ENCODE measurements at places on chromosomes 1 and 21. TPM values are rescaled to one million over a fixed set of nuclear protein-coding genes. Genes with fewer than 3 reads are reported as not detected.

IFNLR1 gene
- total RNA-seq: 0.41 TPM

MXRA8 gene
- total RNA-seq: 10.2 TPM

OR2AK2 gene
- 0.41 TPM for total RNA-seq

CLDN8 gene
- not detected for total RNA-seq

CA6 gene
- not detected for total RNA-seq

SLC35F3 gene
- total RNA-seq: 2.4 TPM

RNU1-2 gene
- under 0.01 TPM for total RNA-seq

ZNF697 gene
- 31.4 TPM for total RNA-seq

C2CD4D gene
- total RNA-seq: under 0.01 TPM

RALGPS2 gene
- 64.8 TPM for total RNA-seq

C1QTNF12 gene
- total RNA-seq: not detected

SPATA46 gene
- not detected for total RNA-seq

BLACAT1 gene
- 0.41 TPM for total RNA-seq

S100A2 gene
- total RNA-seq: not detected

TTLL10 gene
- total RNA-seq: not detected

BEND5 gene
- total RNA-seq: 18.8 TPM

GSTM5 gene
- 3.7 TPM for total RNA-seq

PDZK1 gene
- 0.82 TPM for total RNA-seq

SMPDL3B gene
- 0.82 TPM for total RNA-seq

RCSD1 gene
- 4.5 TPM for total RNA-seq

TIPRL gene
- 125 TPM for total RNA-seq

HSPA13 gene
- 213 TPM for total RNA-seq

ASCL5 gene
- not detected for total RNA-seq

ZMYND12 gene
- total RNA-seq: not detected

NMNAT2 gene
- 34.2 TPM for total RNA-seq

PTCH2 gene
- total RNA-seq: 0.82 TPM

XCL2 gene
- not detected for total RNA-seq

TSPEAR gene
- total RNA-seq: not detected

FCRL1 gene
- total RNA-seq: not detected

MCOLN2 gene
- not detected for total RNA-seq

USF1 gene
- total RNA-seq: 186 TPM

UTP11 gene
- total RNA-seq: 49.7 TPM

RGS16 gene
- 1.6 TPM for total RNA-seq

HCRTR1 gene
- 1.6 TPM for total RNA-seq

TRNP1 gene
- total RNA-seq: 16.7 TPM

WNT4 gene
- total RNA-seq: 3.3 TPM

OR14K1 gene
- not detected for total RNA-seq

RSPH1 gene
- total RNA-seq: 0.41 TPM

CDK18 gene
- total RNA-seq: 0.82 TPM

SPAG17 gene
- 1.2 TPM for total RNA-seq

RRP15 gene
- total RNA-seq: 21.6 TPM

SPRR4 gene
- not detected for total RNA-seq

TEDDM1 gene
- not detected for total RNA-seq

MX2 gene
- total RNA-seq: 0.41 TPM

TP53BP2 gene
- 29.8 TPM for total RNA-seq

BRINP2 gene
- 17.1 TPM for total RNA-seq

NHLH1 gene
- total RNA-seq: 0.41 TPM

PHACTR4 gene
- 10.6 TPM for total RNA-seq

F5 gene
- not detected for total RNA-seq

PDE4B gene
- 91.7 TPM for total RNA-seq

KIF14 gene
- 2.4 TPM for total RNA-seq

TMOD4 gene
- not detected for total RNA-seq

CALML6 gene
- not detected for total RNA-seq

LRRC71 gene
- not detected for total RNA-seq

TNNT2 gene
- total RNA-seq: not detected

PPIAL4G gene
- 0.41 TPM for total RNA-seq

NASP gene
- 59.5 TPM for total RNA-seq

GSTM1 gene
- total RNA-seq: 4.1 TPM

HES4 gene
- total RNA-seq: 20.0 TPM
